ENCODE measurements at places on chromosomes 16 and 17.

DNA sequence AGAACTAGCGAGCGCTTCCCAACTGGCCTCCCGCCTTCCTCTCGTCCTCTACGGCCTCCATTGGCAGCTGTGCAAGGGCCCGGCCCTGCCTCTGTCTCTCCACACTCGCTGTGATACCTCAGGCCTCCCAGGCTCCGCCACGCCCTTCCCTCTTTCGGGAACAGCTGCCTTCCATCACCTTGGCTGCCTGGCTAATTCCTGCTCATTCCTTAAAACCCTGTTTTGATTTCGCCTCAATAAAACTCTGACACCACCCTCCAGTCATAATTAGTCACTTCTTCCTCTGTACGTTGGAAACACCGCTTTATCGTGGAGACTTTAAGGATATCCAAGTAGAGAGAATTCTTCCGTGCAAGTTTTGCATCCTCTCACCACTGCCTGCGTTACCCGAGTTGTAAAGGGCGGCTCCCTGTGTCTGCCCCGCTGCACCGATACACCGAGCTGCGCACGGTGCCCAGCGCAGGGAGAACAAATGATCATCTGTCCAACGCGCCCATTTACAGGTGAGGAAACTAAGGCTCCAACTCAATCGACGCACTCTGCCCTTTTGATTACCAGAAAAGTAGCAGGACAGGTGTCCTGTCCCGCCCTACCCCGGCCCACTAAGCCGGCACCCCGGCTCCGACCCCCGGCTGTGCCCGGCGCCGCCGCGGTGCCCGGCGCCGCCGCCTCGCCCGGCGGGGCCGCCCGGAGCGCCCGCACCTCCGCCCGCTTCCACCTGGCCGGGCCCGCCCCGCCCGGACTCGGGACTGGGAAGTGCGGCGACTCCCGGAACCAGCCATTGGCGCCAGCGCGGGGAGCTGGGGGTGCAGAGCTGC lies 139.7 kb downstream of the SEC14L1 start:
- DNase-seq: no peak

- DNase-seq: peak; percentile 92
Observed at GRCh38 chr17:82400830-82401229, 17.3 kb upstream of the HEXD start.

DNA sequence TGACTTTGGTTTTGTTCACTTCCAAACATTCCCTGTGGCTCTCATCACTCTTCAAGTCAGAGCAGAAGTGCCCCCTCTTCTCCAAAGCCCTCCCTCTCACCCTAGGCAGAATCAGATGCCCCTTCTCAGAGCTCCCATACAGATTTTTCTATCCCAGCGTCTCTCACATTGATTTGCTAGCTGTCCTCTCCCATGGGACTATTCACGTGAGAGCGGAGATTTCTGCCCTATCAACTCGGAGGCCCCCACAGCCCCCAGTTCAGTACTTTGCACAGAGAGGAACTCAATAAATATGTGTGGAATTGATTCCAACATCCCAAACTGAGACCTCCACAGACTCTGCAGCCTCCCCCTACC lies 182.6 kb downstream of the C16orf78 start:
- no peak for DNase-seq

- DNase-seq: no peak
Observed at GRCh38 chr16:77585379-77586251, 136.7 kb upstream of the NUDT7 start.

GRCh38 chr17:63450551-63450950 lies 4.4 kb upstream of the CYB561 start:
- no peak for DNase-seq

DNA sequence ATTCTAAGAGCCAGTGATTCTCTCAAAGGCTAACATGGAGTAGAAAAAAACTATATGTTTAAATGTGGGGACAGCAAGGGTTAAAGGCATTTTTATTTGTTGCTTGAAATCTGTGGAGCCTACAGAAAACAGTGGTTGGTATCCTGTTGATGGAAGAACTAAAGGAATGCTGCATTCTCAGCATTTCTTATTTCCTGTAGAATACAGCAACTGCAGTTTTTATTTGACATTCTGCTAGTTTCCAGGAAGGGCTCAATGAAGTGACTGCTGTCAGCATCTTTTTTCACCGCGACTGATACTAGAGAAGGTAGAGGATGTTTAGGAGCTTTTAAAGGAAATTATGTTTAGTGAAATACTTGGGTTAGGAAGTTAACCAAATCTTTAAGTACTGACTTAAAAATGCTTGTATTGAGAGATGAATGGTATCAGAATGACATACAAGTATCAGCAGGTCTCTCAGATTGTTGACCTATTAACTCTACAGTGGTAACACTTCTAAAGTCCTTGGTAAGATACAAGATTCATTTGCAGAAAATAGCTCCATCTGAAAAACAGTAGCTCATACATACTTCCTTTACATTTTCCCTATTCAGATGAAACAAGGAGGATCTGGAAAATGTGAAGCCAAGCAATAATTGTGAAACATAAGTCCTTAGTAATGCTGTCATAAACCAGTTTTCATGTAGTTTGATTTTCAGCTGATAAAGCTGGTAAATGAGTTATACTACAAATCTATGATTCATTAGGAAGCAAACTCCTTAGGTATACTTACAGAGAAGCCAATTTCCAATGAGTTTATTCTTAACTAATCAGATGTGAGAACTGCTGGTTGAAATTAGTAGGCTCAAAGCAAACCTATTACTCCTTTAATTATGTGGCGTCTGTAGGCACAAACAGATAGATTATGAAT lies 15.2 kb downstream of the CLTC start:
- DNase-seq: no peak

GRCh38 chr17:45923511-45924268 lies 29.3 kb downstream of the MAPT start:
- no peak for DNase-seq

DNA sequence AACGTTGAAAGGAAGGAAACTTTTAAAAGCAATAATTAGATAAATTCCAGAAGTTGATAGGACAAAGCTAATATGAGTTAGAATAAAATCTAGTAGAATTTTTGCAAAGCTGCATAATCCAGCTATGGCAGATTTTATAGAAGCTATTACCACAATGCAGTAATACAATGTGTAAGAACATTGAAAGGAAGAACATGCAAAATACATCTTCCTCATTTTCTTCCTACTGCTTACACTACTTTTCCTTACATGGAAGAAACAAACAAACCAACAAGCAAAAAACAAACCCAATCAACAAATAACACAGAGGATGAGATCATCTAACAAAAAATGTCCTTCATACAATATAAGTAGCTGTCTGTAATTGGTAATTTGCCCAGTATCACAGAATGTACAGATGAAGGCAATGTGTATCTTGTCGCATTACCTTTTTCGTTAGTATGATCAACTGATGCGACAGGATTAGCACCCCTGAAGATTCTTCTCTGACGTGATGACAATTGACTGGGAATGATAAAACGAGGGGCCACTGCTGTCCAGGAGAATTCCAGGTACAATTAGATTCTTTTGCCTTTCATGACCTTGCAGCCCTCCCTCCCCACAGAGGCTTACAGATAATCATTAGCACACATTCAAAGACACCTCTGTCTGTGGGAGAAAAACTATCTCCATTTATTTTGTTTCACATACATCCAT lies 21.2 kb upstream of the LRRC37A start:
- no peak for DNase-seq

DNA sequence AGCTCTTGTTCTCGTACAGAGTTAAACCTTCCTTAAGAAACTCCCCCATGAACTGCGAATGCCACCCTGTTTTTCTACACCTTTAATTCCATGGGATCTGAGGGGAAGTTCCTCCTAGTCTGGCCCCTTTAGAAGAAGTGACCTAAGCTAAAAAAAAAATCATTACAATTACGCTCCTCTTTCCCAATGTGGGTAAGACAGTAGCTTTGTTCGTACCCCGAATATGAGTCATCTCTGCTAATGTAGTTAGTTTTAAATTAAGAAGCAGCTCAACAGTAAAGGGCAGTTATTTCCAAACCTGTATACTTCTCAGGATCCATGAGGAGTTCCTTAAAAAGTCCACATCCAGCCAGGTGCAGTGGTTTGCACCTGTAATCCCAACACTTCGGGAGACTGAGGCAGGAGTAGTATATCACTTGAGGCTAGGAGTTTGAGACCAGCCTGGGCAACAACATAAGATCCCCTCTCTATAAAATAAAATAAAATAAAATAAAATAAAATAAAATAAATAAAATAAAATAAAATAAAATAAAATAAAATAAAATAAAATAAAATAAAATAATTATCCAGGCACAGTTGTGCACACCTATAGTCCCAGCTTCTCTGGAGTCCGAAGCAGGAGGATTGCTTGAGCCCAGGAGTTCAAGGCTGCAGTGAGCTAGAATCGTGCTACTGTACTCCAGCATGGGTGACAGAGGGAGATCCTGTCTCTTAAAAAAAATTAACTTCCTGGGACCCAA lies 26.1 kb downstream of the RCVRN start:
- DNase-seq: no peak

- no peak for DNase-seq
Observed at GRCh38 chr17:62064029-62064790, 868 bp downstream of the MED13 start.

DNA sequence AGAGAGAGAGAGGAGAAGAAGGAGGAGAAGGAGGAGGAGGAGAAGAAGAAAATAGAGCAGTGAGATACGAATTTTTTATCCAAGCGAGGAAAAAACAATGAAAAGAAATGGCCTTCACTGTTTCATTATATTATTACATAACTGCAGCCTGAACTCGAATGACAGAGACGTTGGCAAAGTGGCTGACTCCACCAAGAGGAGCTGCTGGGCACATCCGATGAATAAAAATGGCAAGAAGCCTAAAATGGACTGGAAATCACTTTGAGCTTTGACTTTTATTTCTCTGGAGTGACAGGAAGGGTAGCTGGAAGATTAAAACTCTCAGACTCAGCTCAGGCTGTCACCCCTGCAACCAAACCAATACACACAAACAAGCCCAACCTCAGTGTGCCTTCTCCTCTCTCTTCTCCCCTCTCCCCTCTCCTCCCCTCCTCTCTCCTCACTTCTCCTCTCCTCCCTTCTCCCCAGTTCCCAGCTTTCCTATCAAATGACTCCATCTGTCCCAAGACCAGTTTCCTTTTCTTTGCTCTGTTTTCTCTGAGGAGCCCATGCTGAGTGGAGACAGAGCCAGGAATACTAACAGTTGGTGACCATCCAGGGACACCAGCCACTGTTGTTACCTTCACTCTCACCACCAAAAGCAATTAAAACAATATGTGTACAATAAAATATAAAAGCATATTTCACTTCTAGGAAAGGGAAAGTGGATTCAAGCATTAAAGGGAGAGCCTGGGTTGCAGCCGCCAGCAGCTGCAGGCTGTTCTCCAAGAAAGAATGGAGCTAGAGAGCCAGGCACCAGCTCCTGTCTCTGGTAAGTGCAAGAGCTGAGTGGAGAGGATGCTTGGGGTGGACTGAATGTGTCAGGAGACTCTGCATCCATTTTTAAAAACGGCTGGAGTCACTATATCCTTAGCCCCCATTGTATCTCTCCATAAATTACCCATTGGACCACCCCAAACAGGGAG lies 51.2 kb downstream of the SOX9 start:
- no peak for DNase-seq

DNA sequence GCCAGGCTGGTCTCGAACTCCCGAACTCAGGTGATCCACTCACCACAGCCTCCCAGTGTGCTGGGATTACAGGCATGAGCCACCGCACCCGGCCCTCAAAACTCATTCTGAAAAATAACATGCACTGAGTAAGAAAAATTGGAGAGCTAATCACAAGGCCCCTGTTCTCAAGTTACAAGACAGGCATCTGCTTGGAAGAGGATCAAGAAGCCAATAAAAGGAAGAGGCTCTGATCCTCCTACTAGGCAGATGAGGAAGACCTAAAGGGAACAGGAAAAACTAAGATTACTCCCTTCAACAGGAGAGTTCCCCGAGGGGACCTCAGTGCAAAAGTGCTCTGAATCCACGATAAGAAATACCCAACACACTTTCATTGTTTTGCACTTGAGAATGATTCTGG lies 18.4 kb downstream of the BLMH start:
- DNase-seq: no peak

DNA sequence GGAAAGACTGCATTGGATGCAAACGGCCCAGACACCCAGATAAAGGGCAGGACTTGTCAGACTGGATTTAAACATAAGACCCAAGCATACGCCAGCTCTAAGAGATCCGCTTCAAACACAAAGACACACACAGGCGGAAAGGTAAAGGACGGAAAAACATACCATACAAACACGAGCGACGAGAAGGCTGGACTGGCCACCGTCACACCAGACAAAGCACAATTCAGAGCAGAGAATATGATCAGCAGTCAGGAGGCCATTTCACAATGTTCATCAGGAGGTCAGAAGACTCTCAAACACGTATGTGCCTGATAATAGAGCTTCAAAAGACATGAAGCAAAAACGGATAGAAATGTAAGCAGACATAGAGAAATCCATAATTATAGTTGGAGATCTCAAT lies 84.9 kb upstream of the GNG13 start:
- DNase-seq: no peak

DNA sequence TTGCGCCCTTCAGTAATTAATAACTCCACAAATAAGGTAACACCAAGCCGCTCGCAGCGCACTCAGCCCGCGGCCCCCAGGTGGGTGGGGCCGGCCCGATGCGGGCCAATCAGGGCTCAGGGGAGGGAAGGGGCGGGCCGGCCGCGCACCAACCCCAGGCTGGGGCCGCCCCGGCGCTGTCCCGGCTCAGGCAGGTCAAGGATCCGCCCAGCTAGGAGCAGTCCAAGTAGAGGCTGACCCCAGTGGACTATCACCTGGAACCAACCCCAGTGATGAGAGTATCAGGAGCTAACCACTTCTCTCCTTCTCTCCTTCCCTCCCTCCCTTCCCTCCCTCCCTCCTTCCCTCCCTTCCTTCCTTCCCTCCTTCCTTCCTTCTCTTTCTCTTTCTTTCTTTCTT lies 110.8 kb downstream of the C16orf78 start:
- DNase-seq: no peak

GRCh38 chr16:24075931-24076716 lies 180.0 kb upstream of the CACNG3 start:
- DNase-seq: peak; percentile 9

DNA sequence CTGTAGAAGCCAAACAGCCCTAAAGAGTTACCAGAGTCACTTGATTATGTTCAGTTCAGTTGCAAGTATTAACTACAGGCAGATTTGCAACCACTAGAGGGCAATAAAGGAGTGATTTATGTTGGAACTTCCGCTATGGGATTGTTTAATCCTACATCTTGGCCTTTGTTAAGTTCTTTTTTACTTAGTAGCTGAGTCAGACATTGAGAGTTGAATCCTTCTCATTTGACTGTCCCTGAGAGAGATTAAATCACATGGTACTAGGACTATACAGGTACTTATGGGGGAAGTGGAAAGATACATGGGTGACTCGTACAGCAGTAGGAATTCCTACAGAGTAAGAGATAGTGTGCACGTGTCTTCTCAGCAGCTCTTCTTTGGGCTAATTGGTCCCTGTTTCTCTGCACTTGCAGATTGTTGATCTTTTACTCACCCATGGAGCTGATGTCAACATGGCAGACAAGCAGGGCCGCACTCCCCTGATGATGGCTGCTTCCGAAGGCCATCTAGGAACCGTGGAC lies 40.3 kb downstream of the CYB561 start:
- no peak for DNase-seq

- no peak for DNase-seq
Observed at GRCh38 chr16:49697631-49698452, 158.1 kb downstream of the ZNF423 start.

GRCh38 chr17:61405686-61406536 lies 6.3 kb downstream of the TBX2 start:
- DNase-seq: no peak

GRCh38 chr16:85761861-85762260 lies 11.0 kb upstream of the C16orf74 start:
- no peak for DNase-seq

Measured in GM19239 (cell line).